Right cardiac atrium (tissue), 5 donors: ENCODE measurements at places on chromosomes 7 and 10. TPM values are rescaled to one million over a fixed set of nuclear protein-coding genes. Genes with fewer than 3 reads are reported as not detected.

- no peak for DNase-seq
Measured at GRCh38 chr7:42753367-42753766, 158.5 kb downstream of the C7orf25 start.

- no peak for DNase-seq
Measured at GRCh38 chr7:104900525-104901239, 113.3 kb upstream of the KMT2E start.

DNA sequence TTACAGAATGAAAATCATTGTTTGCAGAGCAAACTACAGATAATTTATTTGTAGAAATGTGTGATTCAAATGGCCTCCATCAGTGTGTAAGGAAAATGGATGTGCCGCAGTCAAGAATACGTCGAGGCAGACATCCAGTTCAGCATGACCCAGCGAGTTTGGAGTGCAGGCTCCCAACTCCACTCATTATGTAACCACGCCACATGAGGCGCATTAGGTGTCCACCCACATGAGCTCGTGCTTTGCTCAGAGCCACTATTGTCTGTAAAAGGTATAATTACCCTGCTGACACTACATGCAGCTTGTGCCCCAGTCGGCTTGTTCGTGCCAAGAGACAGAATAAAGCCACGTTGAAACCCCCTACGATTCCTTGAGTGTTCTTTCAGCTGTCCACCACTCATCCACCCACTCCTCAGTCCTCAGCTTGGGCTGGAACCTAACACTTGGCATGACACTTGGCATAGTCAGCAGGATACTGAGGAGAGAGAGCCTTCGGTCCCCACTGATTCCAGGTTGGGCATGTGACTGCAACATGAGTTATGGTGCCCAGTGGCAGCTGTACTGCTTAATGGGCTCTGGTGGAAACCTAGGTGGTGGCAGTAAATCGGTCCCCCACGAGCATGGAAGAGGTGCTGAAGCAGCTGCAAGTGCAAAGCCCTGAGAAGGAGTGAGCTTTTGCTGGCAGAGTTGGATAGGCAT lies 102.7 kb downstream of the BICC1 start:
- DNase-seq, result no peak

Gene LSM5
- total RNA-seq, result 41.5 TPM

- no peak for DNase-seq
Measured at GRCh38 chr10:121574519-121575166, 23.6 kb downstream of the FGFR2 start.

- DNase-seq, result no peak
Measured at GRCh38 chr7:43300121-43300520, 187.7 kb downstream of the HECW1 start.

GRCh38 chr7:39240864-39241263 lies 263.2 kb downstream of the POU6F2 start:
- DNase-seq, result no peak

DNA sequence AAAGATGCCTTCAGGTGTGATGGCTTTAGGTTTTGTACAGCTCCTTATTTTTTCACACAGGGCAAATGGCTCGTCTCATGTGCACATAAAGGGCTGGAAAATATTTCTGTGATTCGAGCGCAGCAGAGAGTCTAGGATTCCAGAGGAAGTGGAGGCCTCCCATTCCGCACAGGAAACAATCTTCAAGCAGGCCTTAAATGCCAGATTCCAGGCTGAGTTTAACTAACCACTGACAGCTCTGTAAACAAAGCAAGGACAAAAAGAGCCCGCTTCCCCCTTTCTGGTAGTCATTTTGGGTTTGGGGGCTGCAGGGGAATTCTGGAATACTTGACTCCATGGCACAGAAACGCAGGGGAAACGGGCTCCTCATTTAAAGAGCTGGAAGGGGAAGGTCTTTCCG lies 87.2 kb downstream of the CALD1 start:
- DNase-seq, result no peak

- DNase-seq, result no peak
Measured at GRCh38 chr7:65339257-65339656, 34.4 kb upstream of the ZNF92 start.

Gene CADPS2
- 14.1 TPM for total RNA-seq

- DNase-seq, result peak; percentile 61
Measured at GRCh38 chr10:35172574-35172973, 45.9 kb downstream of the CREM start.

DNA sequence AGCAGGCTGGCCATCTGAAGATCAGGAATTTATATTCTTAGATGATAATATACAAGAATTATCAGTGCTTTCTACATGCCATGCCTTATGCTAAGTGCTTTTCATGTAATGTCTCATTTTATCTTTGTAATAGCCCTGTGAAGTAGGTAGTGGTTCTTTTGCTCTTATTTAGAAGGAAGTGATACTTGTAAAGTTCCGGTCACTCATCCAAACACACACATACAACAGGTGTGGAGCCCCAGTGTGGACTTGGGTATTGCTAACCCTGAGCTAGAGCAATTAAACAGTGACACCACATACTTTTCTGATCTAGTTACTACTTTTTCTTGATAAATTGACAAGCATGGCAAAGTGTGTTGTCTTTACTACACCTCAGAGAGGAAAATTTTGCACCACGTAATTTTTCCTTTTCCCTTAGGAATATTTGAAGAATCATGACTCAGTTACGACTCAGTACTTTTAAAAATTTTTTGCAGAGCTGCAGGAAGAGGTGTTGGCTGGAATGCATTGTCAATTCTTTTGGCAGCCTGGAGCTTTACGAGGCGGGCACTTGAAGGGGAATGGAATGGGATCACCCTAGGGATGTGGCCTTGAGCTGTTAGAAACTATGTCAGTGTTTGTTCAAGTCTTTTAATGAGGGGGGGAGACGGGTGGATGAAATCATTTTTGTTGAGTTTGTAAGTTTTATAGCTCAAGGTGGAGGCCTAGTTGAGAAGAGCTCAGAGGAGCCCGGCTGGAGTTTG lies 212.5 kb upstream of the CELF2 start:
- DNase-seq, result no peak

Gene SFRP4
- total RNA-seq, result 3.8 TPM

Gene CPN1
- total RNA-seq, result not detected

GRCh38 chr7:46908770-46909169 lies 673.1 kb downstream of the TNS3 start:
- DNase-seq, result no peak

- no peak for DNase-seq
Measured at GRCh38 chr7:129569811-129570215, 41.7 kb upstream of the NRF1 start.

Gene FAM25G
- not detected for total RNA-seq

Gene CALCR
- total RNA-seq, result 0.22 TPM

Gene THSD7A
- 2.5 TPM for total RNA-seq

Gene PKD2L1
- not detected for total RNA-seq

- DNase-seq, result peak; percentile 58
Measured at GRCh38 chr7:95609277-95609971, 13.1 kb upstream of the PDK4 start.

- peak; percentile 41 for DNase-seq
Measured at GRCh38 chr10:102404361-102405107, 9.0 kb downstream of the NFKB2 start.

Gene CYP2E1
- 1.2 TPM for total RNA-seq

GRCh38 chr10:33341637-33342036 lies 7.2 kb upstream of the NRP1 start:
- no peak for DNase-seq

DNA sequence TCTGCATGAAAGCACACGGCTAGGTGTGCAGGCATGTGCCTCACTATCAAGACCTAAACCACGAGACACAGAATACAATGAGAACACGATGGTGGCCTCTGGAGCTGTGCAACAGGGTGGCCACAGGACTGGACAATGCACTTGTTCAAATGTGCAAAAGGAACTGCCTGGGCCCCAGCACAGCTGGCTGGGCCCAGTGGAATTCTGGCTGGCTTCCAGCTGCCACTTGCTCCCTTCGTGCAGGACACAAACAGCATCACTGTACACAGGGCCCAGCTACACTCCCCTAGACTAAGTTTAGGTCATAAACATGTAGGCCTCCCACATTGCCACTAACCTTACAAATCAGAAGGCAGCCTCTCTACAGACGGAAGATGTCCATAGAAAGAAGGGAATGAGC lies 23.4 kb downstream of the DOCK4 start:
- peak; percentile 77 for DNase-seq

DNA sequence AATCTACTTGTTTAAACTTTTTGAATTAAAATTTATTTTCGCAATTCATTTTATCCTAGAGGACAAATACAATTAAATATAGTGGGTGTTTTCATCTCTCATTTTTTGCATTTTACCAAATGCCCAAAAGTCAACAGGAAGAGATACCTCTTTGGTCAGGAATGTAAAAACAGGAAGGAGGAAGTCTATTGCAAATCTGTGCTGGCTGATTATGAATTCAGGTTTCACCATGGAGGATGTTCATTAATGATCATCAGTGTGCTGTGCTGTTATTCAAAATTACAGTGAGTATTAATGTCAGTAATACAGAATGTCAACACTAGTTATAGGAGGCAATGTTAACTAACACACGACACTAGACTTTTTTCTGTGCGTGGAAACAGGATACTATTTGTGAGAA lies 24.7 kb downstream of the EXOC6 start:
- DNase-seq, result no peak

- no peak for DNase-seq
Measured at GRCh38 chr7:7231000-7231399, 48.7 kb downstream of the C1GALT1 start.

- no peak for DNase-seq
Measured at GRCh38 chr7:68724965-68725364, 873.3 kb upstream of the AUTS2 start.

DNA sequence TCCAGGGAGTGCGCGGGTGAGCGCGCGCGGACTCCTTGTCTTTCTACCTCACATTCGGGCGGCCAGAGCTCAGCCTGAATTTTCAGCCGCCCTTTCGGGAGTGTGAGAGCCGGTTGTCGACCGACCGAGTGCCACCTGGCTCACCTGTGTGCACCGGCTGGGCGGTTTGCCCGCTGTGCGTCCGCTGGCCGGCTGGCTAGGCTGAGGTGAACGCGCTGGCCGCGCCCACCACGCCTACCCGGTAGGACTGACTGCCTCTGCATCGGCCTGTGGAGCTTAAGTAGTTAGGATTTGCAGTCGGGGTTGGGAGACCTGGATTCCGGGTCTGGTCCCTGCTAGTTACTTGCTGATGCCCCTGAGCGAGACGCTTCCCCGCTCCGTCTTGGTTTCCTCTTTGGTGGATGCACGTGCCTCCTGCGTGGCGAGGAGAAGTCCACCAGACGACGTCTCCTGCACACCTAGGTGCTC lies 553 bp downstream of the TSPAN15 start:
- no peak for DNase-seq

GRCh38 chr10:61765176-61766087 lies 102.7 kb downstream of the CABCOCO1 start:
- no peak for DNase-seq

GRCh38 chr10:24382979-24383663 lies 174.2 kb downstream of the KIAA1217 start:
- no peak for DNase-seq

- no peak for DNase-seq
Measured at GRCh38 chr7:86768394-86768793, 124.7 kb downstream of the GRM3 start.

DNA sequence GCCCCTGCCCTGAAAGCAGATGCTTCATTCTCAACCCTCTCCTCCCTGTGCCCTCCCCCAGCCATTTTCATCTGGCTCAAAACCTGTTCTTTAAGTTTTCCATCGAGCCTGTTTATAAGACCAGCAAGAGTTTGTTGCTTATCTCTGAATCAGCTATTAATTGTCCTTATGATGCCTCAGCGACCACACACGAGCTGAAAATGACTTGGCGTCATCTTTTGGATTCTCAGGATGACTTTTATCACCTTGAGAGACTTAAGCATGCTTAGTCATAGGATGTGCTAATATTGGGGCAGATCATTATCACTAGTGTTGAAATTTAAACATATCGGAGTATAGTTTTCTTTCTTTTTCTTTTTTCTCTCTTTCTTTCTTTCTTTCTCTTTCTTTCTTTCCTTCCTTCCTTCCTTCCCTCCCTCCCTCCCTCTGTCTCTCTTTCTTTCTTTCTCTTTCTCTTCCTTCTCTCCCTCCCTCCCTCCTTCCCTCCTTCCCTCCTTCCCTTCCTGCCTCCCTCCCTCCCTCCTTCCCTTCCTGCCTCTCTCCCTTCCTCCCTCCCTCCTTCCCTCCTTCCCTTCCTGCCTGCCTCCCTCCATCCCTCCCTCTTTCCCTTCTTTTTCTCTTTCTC lies 184.5 kb downstream of the PHTF2 start:
- no peak for DNase-seq
